Stimulated activated CD8-positive, alpha-beta memory T cell treated with anti-CD3 and anti-CD28 coated beads, Interleukin-4, amount 100 ng/mL, for 4 hours (primary cell): ENCODE measurements at places on chromosomes 5 and 9.

DNA sequence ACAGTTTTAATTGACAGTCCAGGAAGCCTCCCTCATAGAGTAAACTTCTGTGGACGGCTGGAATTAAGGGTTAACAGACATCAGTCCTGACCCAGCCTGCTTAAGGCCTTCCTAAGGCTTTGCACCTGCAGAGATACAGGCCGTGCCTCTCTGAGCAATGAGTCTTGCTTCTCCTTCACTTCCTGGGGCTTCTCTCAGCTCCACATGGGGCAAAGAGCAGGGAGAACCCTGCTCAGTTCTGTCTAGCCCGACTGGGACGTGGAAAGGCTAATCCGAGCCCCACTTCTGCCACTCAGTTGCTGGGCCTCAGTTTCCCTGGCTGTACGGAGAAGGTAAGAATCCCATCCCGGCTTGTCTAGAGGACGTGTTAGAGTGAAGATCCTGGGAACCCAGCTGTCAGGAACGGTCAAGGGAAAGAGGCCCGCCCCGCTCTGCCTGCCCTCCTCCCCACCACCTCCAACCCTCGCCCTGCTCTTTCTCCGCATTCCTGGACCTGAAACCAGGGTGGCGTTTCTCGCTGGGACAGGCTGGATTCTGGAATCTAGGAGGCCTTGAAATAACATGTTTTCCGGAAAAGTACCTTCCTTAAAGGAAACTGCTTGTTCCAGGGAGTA is 6.5 kb downstream of the SPAAR start:
- no peak for DNase-seq

GRCh38 chr9:118570066-118570465 is 799.2 kb downstream of the BRINP1 start:
- no peak for DNase-seq

- DNase-seq, result no peak
These were observed 36.4 kb upstream of the RAPGEF6 start for GRCh38 chr5:131671409-131671808.

DNA sequence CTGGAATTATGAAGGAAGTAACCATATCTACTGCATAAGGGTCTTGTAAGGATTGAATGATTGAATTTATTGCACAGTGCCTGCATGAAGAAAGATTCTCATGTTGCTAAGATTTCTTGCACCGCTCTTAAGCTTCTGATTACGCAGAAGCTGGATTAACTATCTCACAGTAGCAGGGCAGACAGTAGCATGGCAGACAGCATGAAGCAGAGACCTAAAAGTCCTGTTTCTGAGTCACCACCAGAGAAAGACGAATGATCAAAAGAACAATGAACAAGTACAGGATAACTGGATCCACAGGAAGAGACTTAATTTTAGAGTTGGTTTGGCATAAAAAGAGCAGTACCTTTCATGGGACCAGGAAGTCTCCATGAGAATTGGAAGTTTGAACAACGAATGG is 142.4 kb downstream of the MAPKAP1 start:
- no peak for DNase-seq

GRCh38 chr9:126721564-126721981 is 83.3 kb upstream of the ZBTB43 start:
- no peak for DNase-seq

GRCh38 chr5:16152601-16153568 is 26.7 kb downstream of the MARCHF11 start:
- DNase-seq, result no peak
